ENCODE measurements at places on chromosomes 5 and 9.

- DNase-seq = no peak
Measured at GRCh38 chr5:129687941-129688340, 60.0 kb upstream of the MINAR2 start.

- DNase-seq = no peak
Measured at GRCh38 chr9:114631166-114631565, 20.1 kb downstream of the TMEM268 start.

GRCh38 chr5:55713871-55714270, 1.7 kb upstream of the SLC38A9 start:
- DNase-seq = no peak

DNA sequence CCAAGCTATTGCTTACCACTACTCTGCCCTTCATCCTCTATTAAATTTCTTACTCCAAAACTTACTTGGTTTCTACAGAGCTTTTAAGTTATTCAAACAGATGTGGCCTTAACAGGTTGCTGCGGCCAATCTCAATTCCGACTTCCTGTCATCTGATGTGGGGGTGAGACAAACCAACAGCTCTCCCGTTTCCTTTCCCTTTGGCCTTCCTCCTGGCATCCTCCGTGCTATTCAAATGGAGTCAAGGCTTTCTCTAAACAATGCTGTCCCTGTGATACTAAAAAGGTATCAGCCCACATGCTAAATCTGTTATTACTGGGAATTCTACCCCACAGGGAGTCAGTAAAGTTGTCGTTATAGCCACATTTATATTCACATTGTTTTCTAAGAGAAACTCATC, 11.8 kb downstream of the RBM18 start:
- no peak for DNase-seq

DNA sequence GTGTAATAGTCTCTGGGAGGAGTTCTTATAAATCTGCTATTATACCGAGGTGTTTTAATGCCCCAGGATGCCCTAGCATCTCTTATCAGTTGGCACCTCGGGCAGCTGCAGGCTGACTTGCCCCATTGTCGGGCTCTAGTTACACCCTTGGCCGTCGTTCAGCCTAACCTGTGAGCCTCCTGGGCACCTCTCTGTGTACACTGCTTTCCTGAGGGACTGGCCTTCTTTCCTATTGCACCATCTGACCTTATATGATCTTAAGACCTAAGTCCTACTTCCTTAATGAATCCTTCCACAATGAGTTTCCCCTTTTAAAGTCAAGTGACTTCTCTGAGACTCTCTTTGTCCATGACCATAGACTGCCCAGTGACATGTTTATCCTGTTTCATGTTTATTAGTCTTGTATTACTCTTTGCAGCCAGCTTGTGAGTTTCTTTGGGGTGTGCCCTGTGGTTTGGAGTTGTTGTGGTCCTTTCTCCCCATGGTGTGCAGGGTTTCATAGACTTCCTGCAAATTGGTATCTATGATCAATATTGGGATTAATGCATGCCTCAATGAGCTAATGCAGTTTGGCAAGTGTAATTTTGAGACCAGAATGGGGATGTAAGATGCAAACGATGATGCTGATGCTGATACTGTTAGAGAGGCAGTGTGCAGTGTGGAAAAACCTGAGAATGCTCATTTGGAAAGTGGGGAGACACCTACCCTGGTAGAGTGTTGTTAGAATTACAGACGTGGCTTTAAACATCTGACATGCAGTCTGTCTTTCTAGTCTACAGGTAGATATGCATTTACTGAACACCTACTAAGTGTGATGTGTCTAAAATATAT, 4.9 kb downstream of the DAPK1 start:
- DNase-seq = no peak

GRCh38 chr5:112412346-112412745, 6.7 kb downstream of the EPB41L4A start:
- DNase-seq = no peak

DNA sequence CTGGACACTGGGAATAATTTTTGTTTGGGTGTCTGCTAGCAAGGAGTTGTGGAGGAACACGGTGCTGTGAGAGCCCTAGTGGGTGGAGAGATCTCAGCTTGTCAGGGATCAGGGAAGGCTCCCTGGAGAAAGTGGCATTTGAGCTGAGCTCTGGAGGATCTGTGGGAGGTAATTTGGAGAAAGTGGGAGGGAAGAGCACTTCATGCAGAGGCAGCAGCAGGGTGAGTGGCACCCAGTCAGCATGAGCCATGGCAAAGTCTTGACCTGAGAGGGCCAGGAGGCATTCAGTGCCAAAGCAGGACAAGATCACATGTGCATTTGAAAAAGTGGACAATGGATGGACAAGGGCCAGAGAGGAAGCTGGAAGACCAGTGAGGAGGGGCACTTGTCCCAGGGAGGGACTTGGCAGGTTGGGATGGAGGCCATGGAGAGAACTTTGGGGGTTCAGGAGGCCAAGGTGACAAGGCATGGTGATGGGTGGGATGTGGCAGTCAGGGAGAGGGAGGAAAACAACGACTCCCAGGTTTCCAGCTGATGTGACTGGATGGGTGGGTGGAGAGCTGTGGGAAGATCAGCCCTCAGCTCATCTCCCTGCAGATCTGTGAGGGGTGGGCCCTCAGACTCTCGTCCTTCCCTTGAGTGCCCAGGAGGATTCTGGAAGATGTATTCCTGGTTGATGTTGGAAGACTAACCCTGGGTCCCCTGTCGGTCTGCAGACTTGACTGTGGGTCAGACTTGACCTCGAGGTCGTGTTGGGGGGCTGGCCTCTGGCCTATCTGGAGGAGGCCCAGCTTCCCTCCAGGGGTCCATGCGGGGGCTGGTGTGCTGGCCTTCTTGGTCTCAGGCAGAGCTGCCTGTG, 68.9 kb upstream of the PITX1 start:
- no peak for DNase-seq

DNA sequence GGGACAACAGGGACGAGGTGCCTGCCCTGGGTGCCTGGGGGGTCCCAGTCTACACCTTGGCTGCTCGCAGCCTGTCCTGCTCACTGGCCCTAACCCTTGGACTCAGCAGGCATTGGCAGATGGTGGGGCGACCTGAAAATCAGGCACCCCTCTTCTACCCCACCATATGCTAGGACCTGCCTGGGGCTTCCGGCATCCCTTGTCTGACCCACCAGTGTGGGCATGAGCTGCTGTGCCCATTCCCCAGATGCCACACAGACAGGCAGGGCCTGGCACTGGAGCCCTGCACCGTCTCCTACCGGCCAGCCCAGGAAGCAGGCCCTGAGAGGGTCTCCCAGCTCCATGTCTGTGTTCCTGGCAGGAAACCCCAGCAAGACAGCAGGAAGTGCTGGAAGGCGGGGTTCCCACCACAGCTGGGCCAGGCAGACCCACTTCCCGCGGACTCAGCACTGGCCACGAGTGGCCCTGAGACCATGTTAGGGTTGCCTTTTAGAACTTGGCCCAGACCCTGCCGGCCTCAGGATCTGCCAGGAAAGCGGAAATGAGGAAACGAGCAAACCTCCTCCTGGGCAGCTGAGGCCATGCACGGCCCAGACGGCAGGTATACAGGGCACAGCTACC, 3.1 kb downstream of the NINJ1 start:
- no peak for DNase-seq

DNA sequence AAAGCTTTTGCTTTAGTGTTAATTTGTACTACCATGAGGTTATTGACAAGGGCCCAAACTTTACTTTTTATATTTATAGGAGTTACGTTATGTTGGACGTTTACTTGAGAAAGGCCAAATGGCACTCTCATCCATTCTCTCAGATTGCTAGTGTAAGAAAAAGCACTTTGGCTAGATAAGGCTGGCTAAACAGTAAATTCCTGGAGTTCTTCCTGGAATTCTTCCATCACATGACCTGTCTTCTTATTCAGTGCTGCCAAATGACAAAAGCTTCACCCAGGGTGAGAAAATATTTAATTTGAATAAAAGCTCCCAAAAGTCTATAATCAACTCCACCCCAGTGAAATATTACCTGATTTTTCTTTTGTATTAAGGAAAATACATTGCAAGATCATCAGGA, 1568.9 kb upstream of the ACO1 start:
- no peak for DNase-seq

- DNase-seq = no peak
Measured at GRCh38 chr9:99085949-99086948, 18.7 kb upstream of the TGFBR1 start.

DNA sequence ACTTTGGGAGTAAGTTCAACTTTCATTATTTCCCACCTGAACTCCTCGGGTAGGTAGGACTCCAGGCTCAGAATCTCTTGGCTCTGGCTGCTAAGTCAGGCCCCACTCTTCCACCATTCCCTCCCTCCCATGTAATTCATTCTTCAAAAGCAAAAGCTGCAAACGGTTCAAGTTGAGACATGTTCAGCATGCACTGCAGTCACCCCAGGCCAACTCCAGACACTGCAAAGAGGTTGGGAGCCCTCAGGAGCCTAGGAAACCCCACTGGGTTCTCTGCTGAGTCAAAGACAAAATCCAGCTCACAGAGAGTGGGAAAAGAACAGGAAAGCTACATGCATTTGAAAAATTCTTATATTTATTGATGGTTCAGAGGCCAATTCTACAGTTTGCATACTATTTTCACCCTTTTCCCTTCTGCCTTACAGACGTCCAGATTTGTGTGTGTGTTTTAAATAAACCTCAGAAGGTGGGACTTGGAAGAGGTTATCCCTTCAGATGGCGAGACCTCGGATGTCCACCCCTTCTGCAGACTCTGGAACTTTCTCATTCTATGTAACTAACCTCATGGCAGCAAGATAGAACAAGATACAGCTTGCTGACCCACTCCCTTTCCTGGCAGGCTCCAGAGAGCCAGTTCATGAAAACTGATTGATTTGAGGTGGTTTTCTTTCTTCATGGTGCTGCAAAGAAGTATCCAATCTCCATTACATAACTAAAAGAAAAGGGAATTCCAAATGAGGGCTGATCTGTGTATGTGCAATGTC, 65.7 kb upstream of the EQTN start:
- DNase-seq = no peak

DNA sequence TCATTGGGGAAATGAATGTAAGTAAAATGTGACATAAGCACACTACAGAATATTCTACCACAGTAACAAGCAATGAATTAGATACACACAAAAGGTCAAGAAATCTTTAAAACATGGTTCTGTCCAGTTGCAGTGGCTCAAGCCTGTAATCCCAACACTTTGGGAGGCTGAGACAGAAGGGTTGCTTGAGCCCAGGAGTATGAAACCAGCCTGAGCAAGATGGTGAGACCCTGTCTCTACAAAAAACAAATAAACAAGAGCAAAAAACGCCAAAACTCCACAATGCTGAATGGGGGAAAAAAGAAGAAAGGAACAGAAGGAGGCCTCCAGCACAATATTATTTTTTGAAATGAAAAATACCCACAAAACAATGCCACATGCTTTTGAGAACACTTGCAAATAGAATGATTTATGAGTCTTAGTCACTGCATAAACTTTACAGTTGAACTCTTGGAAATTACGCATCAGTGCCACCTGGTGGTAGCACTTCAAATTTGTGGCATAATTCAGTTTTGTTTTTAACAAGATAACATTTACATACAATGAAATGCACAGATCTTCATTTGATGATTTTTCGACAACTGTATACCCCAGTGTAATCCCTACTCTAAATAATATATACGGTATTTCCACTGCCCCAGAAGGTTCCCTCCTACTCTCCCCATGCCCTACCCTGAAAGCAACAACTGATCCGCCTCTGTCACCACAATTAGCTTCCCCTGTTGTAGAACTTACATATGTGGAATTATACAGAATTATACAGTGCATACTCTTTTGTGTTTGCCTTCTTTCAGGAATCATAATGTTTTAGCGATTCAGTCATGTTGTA, 14.4 kb upstream of the SPINK4 start:
- DNase-seq = peak; percentile 84

DNA sequence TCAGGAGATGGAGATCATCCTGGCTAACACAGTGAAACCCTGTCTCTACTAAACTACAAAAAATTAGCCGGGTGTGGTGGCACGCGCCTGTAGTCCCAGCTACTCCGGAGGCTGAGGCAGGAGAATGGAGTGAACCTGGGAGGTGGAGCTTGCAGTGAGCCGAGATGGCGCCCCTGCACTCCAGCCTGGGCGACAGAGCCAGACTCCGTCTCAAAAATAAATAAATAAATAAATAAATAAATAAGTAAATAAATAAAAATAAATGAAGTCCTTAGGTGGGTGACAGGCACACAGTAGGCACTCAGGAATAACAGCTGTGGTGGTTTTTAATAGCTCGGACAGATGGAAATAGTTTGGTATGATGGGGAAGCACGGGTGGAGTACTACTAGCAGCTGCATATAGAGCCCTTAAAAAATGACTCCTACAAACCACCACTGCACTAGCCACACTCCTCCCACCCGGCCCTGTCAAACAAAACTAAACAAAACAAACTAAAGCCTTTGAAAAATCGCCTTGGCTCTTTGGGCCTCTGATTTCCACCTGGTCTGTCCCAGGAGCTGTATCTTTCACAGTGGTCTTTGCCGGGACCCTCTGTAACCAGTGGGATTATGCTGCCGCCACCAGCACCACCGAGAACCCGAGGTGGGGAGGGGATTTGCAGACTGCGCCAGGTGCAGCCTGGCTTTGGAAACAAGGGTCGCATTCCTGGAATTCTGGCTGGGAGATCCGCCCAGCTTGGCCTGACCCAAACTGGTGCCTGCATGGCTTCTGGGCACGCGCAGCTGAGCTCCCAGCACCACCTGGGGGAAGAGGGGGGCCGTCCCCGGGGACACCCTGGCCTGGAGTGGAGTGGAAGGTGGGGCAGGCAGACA, 5.1 kb upstream of the WDR5 start:
- DNase-seq = no peak

GRCh38 chr9:92882276-92882675, 4.4 kb upstream of the ZNF484 start:
- DNase-seq = no peak

All from stimulated activated CD4-positive, alpha-beta T cell treated with anti-CD3 and anti-CD28 coated beads, Interleukin-12 subunit alpha, Interleukin-12 subunit beta, amount 100 ng/mL, for 48 hours (primary cell).